ENCODE measurements at places on chromosomes 12 and 14. TPM values are rescaled to one million over a fixed set of nuclear protein-coding genes. Genes with fewer than 3 reads are reported as not detected.

ACRBP gene
- total RNA-seq: 1.0 TPM

DNA sequence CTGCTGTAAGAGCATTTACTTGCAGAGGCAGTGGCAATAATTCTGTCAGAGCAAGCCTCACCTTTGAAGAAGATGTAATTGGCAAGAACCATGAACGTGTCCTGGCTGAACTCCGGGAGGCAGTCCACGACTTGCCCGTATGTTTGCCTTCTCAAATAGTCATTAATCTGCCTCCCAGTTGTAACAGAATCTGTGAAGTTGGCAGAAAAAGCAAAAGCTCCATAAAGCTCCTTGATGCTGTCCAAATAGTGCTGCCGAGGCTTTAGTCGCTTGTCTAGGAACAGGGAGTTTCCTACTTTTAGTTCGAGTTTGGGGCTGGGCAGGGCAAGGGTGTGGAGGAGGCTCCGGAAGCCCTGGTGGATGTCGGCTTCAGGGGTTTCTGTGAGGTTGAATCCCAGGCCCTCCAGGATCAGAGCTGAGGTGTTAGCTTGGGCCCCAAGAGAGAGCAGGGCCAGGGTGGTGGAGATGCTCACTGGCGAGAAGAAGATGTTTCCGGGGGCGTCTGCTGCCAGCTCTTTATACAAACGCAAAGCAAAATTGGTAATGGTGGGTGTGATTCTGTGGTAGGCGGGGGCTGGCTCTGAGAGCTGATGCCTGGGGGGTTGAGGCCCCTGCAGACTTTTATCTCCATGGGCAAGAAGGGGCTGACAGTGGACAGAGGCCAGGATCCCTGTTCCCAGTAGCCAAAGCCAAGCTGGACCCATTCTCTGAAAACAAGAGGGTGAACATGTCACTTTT, 4.4 kb downstream of the SERPINA11 start:
- DNase-seq: no peak

MDP1 gene
- 15.9 TPM for total RNA-seq

- DNase-seq: peak; percentile 47
These were observed 5.4 kb upstream of the RALGAPA1 start for GRCh38 chr14:35814371-35815005.

DNA sequence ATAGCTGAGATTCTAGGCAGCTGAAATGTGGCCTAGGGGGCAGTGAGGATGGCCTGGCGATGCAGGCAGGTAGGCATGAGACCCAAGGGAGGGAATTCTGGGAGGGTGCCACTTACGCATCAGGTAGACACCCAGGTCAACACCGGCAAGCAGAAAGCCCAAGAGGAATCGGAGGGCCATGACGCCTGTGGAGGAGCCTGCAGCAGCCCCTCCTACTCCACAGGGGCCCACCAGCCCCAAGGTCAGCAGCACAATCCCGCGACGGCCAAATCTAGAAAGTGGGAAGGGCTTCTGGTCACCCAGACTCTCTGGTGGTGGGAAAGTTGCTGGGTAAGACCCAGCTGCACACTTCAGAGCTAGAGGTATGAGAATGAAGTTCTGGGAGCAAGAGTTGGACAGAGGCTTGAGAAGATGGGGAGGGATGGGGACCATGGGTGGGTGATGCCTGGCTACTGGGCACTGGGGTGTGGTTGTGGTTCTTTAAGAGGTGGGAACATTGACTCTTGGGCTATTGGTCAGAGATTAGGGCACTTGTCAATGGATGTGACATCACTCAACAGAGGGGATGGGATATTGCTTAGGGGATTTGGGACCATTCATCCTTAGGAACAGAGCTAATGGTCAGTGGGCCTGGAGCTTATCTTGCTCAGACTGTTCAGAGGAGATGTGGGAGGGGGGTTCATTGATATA, 3.4 kb downstream of the SLC22A17 start:
- DNase-seq: no peak
